ENCODE measurements at places on chromosomes 5 and 9.

- DNase-seq = no peak
Observed at GRCh38 chr5:157384971-157385709, 74.9 kb upstream of the NIPAL4 start.

GRCh38 chr5:37043693-37044092, 167.1 kb downstream of the NIPBL start:
- no peak for DNase-seq

- DNase-seq = no peak
Observed at GRCh38 chr9:13078164-13078563, 201.3 kb downstream of the MPDZ start.

GRCh38 chr5:123721675-123722276, 209.8 kb downstream of the CSNK1G3 start:
- DNase-seq = no peak

DNA sequence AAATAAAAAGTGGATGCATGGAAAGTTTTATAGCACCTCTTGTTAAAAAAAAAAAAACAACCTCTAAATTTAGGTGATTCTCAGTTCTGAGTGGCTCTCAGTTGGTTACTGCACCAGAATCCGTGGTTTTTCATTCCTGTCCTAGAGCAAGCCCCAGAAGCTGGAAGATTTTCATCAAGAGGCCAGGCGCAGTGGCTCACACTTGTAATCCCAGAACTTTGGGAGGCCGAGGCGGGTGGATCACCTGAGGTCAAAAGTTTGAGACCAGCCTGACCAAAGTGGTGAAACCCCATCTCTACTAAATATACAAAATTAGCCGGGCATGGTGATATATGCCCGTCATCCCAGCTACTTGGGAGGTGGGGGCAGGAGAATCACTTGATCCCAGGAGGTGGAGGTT, 27.2 kb upstream of the SLC9A3 start:
- DNase-seq = no peak

DNA sequence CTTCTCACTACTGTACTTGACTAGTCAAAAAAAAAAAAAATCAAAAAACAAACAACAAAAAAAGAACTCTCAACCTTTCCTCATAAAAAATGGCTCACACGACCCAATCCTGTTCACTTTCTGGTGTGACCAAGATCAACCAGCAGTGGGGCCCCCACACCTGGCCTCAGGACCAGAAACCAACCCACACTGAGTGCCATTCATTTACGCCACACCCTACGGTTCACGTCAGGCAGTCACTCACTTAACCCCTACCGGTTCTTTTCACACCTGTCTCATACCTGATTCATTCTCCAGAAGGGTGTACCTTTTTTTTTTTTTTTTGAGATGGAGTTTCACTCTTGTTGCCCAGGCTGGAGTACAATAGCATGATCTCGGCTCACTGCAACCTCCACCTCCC, 5.7 kb downstream of the SUSD1 start:
- DNase-seq = no peak

- no peak for DNase-seq
Observed at GRCh38 chr5:171673328-171673727, 112.3 kb upstream of the SMIM23 start.

- DNase-seq = no peak
Observed at GRCh38 chr5:19047277-19047676, 940.7 kb downstream of the CDH18 start.

DNA sequence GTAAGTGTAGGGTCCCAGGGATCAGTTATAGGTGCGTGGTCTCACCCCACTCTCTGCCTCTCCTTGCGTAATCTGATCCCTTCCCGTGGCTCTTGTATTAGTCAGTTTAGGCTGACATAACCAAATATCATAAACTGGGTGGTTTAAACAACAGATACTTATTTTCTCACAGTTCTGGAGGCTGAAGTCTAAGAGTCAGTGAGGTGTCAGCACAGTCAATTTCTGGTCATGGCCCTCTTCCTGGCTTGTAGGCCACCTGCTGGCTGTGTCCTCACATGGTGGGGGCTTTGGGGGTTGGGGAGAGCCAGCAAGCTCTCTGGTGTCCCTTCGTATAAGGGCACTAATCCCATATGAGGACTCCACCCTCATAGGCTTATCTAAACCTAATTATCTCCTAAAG, 32.3 kb downstream of the CARTPT start:
- DNase-seq = no peak

DNA sequence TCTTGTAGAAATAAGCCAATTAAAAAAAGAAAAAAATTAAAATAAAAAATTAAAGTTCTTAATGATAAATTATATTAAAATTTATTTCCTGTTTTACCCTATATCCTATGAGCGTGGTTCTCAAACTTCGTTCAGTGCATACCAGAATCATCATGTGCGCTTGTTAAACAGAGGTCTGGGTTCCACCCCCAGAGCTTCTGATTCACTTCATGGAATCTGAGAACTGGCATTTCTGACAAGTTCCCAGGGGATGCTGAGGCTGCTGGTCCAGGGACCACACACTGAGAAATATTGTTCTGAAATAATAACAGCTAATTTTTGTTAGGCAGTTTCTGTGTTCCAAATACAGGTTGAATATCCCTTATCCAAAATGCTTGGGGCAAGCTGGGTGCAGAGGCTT, 79.3 kb downstream of the TMC1 start:
- DNase-seq = no peak

GRCh38 chr5:91397791-91398190, 14.7 kb upstream of the ARRDC3 start:
- no peak for DNase-seq

GRCh38 chr5:98517560-98518366, 255.7 kb upstream of the RGMB start:
- DNase-seq = no peak

GRCh38 chr5:16952968-16953671, 17.0 kb upstream of the MYO10 start:
- DNase-seq = no peak

GRCh38 chr9:22913518-22913917, 466.9 kb downstream of the DMRTA1 start:
- no peak for DNase-seq

DNA sequence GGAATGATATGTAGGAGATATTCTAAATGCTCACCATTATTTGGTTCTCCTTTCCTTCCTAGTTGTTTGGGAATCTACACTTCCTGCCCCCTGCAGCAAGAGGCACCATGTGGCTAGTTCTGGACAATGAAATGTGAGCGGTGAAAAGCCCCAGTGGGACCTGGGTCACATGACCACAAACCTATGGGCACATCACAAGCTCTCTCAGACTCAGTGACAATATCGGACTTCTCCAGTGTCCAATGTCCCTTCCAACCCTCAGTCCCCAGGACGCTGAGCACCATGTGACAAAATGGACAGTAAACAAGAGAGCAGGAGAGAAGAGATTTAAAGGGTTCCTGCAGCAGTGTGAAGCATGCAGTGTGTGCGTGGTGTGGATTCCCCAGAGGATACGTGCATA, 44.6 kb upstream of the FOXE1 start:
- DNase-seq = no peak

DNA sequence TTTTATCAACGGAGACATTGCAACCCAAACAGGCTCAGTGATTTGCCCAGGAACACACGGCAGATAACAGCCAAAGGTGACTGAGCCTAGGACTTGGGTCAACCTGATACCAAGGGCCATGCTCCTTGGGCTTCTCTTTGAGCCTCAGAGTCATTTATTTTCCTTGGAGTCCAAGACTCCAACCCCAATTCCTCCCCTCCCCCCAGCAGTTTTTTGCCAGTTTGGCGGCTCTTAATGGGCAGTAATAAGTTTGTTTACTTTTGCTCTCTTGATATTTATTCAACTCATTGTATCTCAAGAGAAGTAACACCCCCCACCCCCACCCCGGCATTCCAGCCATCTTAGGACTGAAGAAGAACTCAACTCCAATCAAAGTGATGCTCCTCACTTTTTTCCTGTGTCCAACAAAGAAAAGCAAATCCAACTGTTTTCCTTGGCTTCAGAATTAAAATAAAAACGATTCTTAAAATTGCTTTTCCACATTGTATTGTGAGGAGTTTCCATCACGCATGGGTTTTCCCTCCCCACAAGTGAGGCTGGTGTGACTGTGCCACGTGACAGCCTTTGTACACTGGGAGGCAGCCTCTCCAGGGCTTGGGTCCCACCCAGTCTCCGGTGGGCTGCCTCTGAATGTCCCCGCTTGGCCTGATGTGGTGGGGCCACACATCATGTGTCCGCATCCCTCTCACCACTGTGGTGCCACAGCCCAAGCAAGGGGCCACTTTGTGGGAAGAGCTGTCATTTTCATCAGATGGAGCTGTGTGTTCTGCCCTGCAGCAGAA, 9.1 kb downstream of the ANGPTL2 start:
- DNase-seq = no peak

DNA sequence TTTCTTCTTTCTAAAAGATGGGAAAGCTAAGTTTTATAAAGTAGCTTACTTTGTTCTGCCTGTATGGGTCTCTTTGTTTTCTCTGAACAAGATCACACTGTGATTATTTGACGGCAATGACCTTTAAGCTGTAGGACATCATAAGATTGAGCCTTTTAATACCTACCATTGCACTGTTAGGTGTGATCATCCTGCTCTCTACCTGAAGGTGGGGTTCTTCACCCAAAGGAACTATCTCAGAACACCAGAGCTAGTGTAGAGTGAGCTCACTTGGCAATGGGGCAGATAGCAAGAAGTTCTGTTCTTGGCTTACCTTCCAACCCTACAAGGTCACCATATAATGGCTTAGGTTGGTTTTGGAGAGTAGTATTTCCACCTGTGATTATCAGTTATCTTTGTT, 200.2 kb downstream of the SPATA31D1 start:
- DNase-seq = no peak

- no peak for DNase-seq
Observed at GRCh38 chr5:169197343-169197742, 103.6 kb downstream of the SLIT3 start.

DNA sequence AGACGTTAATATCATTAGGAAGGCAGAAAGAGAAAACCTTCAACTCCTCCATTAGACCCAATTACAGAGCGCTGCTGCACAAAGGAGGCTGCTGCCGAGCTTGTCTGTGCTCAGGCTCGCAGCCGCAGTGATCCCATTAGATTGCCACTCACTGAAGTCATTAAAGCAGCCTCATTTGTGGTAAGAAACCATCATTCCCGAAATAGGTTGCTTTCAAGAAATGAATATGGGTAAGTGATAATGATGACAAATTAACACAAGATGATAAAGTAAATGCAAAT, 137.2 kb downstream of the CAVIN4 start:
- DNase-seq = no peak

DNA sequence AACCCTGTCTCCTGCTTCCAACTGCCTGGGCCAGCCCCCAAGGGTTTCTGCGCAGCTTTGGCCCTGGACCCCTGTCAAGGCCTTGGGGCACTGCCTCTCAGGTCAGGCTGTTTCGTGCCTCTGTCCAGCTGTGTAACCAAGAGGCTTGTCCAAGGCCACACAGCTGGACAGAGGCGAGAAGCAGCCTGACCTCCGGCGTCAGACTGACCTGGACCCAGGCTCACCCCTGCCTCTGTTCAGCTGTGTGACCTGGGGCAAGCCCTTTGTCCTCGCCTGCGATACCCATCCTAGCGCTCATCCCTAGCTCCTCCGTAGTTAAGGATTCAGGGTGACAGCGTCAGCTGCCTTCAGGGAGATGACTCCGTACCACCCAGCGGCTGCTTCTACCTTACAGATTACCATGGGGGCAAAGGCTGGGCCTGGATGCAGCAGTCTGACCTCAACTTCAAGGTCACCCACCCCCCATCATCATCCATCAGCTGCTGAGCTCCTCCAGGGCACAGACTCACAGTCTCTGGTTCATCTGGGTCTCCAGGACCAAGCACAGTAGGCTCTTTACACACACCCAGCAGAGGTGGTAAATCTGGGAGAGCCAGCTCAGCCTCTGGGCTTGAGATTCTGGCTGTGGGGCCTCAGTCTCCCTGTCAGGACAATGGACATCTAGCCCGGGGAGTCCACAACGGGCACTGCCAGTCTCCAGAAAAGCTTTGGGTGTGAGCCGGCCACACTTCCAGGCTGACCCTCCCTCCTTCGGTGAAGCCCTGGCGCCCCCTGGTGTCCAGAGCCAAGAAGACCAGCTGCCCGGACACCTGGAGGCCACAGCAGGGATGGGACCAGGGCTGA, 7.9 kb downstream of the AK1 start:
- peak; percentile 95 for DNase-seq

DNA sequence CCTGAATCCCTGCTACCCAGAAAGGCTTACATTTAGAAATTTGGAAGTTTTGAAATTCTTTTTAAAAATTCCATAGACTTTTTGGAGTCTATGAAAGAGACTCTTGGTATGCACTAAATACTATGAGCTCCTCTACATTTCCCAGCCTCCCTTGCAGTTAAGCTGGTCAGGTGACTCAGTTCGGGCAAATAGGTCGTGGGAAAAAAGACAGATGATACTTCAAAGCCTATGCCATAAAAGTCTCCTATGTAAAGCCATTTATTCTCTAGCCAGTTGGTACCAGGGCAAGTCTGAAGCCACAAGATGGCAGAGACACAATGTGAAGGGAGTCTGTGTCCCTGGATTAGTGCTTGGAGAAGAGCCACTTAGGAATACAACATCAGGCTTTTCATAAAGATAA, 101.8 kb downstream of the BOD1 start:
- no peak for DNase-seq

- DNase-seq = no peak
Observed at GRCh38 chr9:91546574-91546973, 122.9 kb upstream of the NFIL3 start.

- no peak for DNase-seq
Observed at GRCh38 chr9:77710965-77711648, 63.0 kb upstream of the GNA14 start.

GRCh38 chr5:149367249-149367971, 9.6 kb downstream of the PCYOX1L start:
- DNase-seq = peak; percentile 74

DNA sequence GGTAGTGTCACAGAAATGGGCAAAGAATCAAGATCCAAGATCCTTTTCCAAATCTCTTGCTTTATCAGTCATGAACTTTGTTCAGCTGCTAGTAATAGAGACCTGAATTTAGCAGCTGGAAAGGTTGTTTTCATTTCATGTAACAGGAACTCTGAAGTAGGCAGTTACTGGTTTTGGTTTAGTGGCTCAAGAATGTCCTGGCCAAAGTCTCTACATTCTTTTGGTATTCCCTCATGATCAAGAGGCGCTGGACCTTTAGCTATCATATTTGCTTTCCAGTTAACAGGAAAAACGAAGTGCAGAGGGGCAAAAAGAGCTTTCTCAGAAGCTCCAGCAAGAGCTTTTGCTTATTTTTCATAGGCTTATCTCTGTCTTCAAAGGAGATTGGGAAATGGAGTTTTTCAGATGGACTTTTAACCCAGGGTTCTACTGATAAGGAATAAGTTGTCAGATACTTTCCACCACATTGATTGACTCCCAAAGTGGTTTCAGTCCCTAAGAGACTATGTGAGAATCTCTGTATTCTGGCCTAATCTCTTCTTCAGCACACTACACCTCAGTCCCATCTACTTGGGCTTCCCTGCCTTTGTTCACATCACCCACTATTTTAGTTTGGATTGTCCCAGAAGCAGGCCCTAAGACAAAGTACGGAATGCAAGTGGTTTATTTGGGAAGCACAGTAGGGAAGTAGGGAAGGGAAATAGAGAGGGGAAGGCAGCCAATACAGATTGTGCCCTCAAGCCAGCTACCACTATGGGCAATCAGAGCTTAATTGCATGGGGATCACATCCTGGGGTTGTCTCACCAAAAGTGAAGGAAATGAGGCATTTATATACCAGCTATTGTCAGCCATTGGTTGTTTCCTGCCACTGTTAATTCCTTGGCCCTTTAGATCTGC, 359.3 kb downstream of the LRRC70 start:
- no peak for DNase-seq
